CD4-positive, alpha-beta T cell treated with Interferon alpha-2 for 1 hour (primary cell): ENCODE measurements at places on chromosomes 5 and 9.
A peak's percentile ranks its signal among the peaks of the same experiment; 100 is the strongest.

GRCh38 chr5:126610616-126611015 lies 9.9 kb downstream of the PHAX start:
- DNase-seq = no peak

- DNase-seq = no peak
Measured at GRCh38 chr5:124546643-124547042, 199.8 kb downstream of the ZNF608 start.

GRCh38 chr9:121268851-121269641 lies 1.1 kb downstream of the GSN start:
- no peak for DNase-seq

DNA sequence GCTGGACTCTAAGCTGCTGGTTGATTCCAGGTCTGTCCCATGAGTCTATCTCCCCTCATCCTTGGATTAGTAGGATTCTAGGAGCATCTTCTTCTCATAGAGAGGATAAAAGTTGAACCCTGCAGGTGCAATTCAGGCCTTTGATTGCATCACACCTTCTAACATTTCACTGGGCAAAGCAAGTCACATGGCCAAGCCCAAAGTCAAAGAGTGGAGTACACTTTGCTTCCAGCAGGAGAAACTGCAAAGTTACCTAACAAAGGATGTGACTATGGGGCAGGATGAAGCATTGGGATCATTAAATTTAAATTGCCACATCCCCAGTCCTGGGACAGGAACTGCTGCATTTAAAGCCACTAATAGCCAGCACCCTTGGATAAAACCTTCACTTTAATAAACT lies 51.0 kb upstream of the EGFLAM start:
- DNase-seq = no peak

- DNase-seq = no peak
Measured at GRCh38 chr5:160525471-160526261, 104.0 kb downstream of the PTTG1 start.

- no peak for DNase-seq
Measured at GRCh38 chr9:73030370-73031030, 77.6 kb upstream of the ALDH1A1 start.

DNA sequence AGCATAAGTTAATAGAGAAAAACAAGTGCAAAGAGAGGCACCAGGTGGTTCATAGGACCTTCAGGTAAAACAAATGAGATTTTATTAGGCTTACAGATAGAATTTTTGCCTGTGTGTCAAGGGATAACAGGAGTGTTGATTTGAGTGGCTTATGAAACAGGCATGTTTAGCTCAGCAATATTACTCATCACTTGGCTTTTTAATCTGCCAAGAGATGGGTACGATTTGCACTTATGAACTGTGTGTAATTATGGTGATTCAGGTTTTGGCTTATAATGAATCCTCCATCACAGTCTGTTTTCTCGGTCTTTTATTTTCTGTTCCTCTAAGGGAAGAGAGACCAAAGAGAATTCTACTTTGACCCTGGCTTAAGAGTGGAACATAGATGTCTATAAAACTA lies 199.3 kb downstream of the DMRTA1 start:
- no peak for DNase-seq

GRCh38 chr5:160520609-160521391 lies 99.1 kb downstream of the PTTG1 start:
- DNase-seq = no peak

- DNase-seq = no peak
Measured at GRCh38 chr5:136399527-136399926, 34.2 kb upstream of the TRPC7 start.

DNA sequence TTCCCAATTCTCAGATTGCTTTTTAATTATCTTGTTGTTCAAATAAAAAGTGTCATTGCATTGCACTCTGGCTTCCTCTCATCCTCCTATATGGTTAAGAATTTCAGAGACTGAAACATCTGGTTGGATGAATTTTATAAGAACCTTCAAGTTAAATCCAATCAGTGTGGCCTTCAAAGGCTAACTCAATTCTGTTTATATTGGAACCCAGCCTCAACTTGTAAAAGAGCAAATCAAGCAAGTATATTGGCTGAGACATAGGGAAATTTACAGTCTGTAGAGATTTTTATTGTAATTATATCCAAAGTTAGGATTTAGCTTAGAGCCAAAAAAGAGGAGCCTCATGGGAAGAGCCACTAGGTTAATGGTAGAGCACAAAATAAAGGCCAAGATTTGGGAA lies 159.9 kb upstream of the FER start:
- no peak for DNase-seq

DNA sequence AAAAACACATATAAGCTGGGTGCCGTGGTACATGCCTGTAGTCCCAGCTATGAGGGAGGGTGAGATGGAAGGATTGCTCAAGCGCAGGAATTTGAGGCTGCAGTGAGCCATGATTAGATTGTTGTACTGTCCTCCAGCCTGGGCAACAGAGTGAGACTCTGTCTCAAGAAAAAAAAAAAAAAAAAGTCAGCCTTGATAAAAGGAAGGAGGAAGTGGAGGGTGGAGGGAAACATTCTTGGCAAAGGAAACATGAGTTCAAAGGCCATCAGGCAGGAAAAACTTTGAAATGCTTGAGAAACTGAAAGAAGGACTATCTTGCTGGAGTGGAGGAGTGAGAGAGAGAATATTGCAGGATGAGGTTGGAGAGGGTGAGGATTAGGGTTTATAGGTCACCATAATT lies 18.3 kb upstream of the ANKHD1 start:
- no peak for DNase-seq

DNA sequence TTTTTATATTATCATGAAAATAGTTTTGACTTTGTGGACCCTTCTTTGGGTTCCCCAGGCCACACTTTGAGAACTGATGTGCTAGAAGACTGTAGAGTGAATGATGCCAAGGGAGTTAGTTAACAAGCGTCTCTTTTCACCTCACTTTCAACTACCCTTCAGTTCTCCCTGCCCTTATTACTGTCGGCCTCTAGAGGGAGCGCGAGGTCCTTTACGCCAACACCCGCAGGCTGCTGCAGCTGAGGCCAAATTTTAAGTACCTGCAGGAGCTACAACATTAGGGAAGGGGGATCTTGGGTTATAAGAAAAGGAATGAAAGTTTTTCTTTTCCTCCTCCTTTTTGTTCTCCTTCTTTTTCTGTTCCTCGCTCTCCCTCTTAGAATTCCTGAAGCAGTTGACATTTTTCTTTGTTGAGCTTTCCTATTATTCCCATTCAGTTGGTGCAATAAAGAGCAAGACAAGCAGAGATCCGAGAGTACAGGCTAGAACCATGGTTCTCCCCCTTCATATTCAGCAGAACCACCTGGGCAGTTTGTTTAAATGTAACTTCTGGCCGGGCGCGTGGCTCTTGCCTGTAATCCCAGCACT lies 84.0 kb downstream of the ZFAND5 start:
- peak; percentile 69 for DNase-seq

- DNase-seq = no peak
Measured at GRCh38 chr9:73863924-73864323, 633.2 kb upstream of the RORB start.

DNA sequence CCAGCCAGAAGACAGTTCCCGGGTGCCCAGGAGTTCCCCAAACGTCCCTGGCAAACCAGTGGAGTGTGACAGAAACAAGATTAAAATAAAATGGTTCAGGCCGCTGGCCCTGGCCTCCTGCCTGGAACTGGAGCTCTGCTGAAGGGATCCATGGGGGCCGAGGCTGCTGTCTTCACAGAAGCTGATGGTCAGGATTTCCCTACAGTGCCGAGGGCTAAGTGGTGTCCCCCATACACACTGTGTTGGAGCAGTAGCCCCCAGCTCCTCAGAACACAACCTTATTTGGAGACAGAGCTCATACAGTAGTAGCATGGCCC lies 55.9 kb downstream of the MRPL36 start:
- no peak for DNase-seq

GRCh38 chr5:176779537-176779936 lies 30.8 kb upstream of the UNC5A start:
- DNase-seq = no peak

DNA sequence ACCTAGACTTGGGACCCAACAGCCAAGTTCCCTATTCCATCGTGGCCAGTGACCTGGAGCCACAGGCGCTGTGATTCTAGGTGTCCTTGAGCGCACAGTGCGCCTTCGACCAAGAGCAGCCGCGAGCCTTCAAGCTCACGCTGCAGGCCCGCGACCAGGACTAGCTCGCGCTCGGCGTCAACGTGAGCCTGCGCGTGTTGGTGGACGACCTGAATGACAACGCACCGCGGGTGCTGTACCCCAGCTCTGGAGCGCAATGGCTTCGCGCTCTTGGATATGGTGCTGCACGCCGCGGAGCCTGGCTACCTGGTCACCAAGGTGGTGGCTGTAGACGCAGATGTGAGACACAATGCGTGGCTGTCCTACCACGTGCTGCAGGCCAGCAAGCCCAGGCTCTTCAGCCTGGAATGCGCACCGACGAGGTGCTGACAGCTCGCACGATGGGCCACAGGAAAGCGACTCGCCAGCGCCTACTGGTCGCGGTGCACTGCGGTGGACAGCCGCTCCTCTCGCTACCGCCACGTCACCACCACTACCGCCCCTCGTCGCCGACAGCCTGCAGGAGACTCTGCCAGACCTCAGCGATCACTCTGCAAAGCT lies 11.4 kb downstream of the PCDHGA12 start:
- DNase-seq = no peak

- DNase-seq = no peak
Measured at GRCh38 chr9:131426545-131426944, 32.7 kb downstream of the PRRC2B start.

DNA sequence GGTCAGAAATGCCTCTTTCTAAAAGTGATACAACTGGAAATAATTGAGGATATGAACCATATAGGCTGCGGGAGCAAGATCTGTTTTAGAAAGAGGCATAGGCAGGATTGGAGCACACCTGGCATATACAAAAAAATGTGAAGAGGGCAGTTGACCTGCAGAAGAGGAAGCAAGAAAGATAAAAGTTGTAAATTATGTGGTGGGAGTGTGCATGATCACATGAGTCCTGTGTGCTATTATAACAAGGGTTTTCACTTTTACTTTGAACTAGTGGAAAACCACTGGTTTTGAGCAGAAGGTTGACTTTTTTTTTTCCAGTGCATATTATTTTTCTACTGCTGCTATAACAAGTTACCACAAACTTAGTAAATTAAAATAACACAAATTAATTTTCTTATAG lies 489.3 kb downstream of the ANXA1 start:
- no peak for DNase-seq

DNA sequence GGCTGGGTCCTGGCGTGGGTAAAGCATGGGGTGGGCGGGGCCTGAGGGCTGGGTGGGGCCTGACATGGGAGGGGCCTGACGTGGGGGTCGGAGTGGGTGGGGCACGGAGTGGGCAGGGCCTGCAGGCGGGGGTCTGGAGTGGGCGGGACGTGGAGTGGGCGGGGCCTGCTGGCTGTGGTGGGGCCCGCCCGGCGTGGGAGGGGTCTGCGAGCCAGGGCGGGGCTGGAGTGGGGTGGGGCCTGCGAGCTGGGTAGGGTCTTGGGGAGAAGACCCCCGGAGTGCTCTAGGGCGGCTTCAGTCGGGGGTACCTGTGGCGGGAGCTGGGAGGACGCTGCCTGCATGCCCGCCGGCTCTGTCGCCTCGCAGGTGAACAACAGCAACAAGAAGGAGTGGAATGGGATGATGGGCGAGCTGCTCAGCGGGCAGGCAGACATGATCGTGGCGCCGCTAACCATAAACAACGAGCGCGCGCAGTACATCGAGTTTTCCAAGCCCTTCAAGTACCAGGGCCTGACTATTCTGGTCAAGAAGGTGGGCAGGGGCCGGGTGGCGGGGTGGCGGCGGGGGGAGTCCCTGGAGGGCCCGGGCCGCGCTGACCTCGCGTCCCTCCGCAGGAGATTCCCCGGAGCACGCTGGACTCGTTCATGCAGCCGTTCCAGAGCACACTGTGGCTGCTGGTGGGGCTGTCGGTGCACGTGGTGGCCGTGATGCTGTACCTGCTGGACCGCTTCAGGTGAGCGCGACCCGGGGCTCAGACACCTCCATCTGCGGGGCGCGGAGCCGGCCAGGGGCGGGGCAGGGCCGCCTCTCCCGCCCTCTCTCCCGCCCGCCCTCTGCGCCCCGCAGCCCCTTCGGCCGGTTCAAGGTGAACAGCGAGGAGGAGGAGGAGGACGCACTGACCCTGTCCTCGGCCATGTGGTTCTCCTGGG lies 8.0 kb downstream of the LRRC26 start:
- DNase-seq = no peak

DNA sequence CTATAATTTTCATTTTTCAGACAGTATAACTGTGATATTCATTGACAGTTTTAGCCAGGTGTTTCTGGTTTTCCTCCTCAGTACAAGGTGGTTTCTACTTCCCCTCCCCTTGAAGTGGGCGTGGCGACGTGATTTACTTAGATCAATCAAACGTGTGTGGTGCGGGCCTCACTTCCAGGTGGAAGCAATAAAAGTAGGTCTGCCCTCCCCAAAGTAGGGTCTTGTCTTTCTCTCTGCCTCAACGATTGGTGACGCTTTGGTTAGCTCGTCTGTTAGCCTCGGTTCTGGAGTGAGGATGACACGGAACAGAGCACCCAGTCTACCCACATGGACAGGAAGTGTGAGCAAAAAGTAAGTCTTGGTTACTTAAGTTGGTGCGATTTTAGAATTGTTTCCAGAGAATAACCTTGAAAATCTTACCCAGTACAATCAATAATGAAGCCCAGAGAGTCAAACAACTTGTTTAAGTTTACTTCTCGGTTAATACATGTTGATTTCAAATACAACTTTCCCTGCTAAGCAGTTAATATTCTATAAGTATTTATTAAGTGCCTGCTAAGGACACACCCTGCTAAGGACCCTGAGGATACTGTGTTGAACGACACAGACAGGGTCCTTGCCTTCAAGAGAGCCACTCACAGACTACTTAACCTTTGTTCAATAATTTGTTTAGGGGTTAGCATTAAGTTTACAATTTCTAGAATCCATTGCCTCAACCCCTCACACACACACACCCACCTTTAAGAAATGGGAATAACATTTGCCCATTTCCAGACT lies 48.4 kb downstream of the COX7C start:
- peak; percentile 21 for DNase-seq

GRCh38 chr9:76526026-76526425 lies 67.0 kb downstream of the GCNT1 start:
- no peak for DNase-seq

DNA sequence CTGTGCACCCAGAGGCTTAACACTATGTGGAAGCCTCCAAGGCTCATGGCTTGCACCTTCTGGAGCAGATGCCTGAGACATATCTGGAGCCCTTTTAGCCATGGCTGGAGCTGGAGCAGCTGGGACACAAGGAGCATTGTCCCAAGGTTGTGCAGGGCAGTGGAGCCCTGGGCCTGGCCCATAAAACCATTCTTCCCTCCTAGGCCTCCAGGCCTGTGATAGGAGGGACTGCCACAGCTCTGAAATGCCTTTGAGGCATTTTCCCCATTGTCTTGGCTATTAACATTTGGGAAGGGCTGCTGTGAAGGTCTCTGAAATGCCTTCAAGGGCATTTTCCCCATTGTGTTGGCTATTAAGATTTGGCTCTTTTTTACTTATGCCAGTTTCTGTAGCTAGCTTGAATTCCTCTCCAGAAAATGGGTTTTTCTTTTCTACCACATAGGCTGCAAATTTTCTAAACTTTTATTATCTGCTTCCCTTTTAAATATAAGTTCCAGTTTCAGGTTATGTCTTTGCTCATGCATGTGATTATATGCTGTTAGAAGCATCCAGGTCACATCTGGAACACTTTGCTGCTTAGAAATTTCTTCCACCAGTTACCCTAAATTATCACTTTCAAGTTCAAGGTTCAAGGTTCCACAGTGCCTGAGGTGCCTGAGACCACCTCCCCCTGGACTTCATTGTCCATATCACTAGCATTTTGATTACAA lies 221.2 kb downstream of the ADAMTSL1 start:
- no peak for DNase-seq

GRCh38 chr5:111929867-111930266 lies 172.9 kb upstream of the NREP start:
- no peak for DNase-seq

- DNase-seq = no peak
Measured at GRCh38 chr5:173850659-173851058, 37.5 kb upstream of the CPEB4 start.

- DNase-seq = no peak
Measured at GRCh38 chr9:17793713-17794622, 215.1 kb downstream of the SH3GL2 start.
